ENCODE measurements at places on chromosomes 2 and 18.

- no peaks in the 10 kb centered on the region for H3K4me1 ChIP-seq
- DNase-seq, result peak; percentile 35
- no peaks in the 10 kb centered on the region for H3K36me3 ChIP-seq
- H3K27ac ChIP-seq, result no peak overlapping the region
- H3K4me3 ChIP-seq, result no peak overlapping the region
Observed at GRCh38 chr18:61635901-61636528, 256.8 kb downstream of the RNF152 start.

DNA sequence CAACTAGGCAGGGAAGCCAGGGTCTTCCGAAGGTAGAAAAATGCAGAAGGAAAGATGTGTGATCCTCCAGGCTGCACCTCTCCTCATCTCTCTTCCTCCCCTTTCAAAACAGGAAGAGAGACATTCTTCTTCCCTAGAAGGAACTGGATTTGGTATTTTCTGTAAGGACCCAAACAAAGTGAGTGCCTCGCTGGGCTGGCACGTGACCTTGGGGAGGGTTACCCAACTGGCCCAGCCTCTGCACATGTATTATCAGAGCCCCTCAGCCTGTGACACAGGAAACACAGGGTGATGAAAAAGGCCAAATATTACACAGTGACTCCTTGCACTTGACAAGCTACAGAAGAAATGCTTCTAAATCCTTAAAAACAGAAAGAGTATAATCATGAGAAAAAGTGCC, 2.3 kb downstream of the HJURP start:
- no peak overlapping the region for H3K27ac ChIP-seq
- H3K4me3 ChIP-seq, result no peak overlapping the region
- H3K36me3 ChIP-seq, result peaks cover 25% of the 10 kb centered on the region
- H3K4me1 ChIP-seq, result peaks cover 34% of the 10 kb centered on the region

DNA sequence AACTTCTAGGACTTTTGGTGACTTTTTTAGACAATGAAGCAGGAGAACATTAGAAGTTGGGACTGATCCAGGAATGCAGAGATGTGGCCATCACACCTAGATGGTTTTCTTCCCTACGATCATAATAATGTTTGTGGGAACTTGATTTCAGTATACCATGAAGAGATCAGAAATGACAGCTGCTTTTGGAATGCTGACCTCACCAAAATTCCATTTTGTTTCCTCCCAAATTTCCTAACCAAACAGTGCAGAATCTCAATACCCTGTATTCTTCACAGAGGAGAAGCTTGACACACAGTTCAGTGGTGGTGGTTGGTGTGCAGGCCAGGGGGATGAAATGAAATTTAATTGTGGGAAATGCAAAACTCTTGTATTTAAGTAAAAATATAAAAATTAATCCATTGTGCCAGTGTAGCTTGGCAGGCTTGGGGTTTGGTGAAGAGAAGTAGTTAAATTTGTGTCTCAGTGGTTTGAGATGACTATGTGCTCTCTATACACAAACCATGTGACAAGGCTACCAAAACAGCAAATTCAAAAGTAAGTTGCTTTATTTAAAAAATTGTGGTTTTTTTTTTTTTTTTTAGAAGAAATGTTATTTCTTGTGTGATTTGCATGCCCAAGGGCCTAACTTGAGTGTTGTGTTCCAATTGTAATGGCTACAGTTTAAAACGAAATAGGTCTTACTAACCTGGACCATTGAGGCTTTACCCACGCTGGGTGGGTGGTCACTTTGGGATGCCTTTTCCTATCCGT, 252.4 kb downstream of the LPIN1 start:
- no peak overlapping the region for H3K27ac ChIP-seq
- no peaks in the 10 kb centered on the region for H3K27me3 ChIP-seq
- no peaks in the 10 kb centered on the region for H3K36me3 ChIP-seq
- no peaks in the 10 kb centered on the region for H3K4me1 ChIP-seq

GRCh38 chr2:1865716-1866234, 121.5 kb upstream of the PXDN start:
- no peaks in the 10 kb centered on the region for H3K36me3 ChIP-seq
- no peaks in the 10 kb centered on the region for H3K27me3 ChIP-seq
- no peak overlapping the region for H3K27ac ChIP-seq
- H3K4me1 ChIP-seq, result no peaks in the 10 kb centered on the region
- no peak overlapping the region for H3K4me3 ChIP-seq
- DNase-seq, result no peak

DNA sequence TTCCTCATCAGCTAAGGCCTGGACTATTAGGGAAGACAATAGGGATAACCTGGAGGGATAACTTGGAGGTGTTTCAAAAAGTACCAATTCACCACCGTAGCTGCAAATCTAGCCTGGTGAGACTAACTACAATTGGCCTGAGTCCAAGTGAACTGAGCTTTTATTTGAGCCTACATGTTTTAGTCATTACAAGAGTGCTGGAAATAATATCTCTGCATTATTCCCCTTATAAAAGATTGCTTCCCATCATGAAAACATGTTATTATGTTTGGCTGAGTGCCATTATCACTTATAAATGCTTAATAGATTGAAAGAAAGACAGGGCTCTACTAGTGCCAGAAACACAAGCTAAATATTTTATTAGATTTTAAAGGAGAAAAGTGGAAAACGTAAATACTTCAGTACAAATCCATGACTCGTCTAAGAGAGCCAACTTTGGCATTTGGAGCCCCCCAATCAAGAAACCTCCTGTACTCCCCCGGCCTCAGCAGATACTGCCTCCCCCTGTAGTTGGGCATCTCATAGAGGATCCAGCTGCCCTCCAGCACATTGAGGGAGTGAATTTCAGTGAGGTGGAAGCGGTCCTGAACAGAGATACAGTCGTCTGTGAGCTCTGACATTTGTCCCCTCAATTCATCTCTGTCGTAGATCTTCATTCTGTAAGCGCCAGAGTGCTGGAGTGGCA, 3.6 kb downstream of the CRYGB start:
- H3K36me3 ChIP-seq, result no peaks in the 10 kb centered on the region
- H3K27me3 ChIP-seq, result no peaks in the 10 kb centered on the region
- no peak overlapping the region for H3K27ac ChIP-seq
- no peak for DNase-seq

- no peaks in the 10 kb centered on the region for H3K27me3 ChIP-seq
- H3K27ac ChIP-seq, result no peak overlapping the region
- H3K36me3 ChIP-seq, result no peaks in the 10 kb centered on the region
- H3K4me1 ChIP-seq, result no peaks in the 10 kb centered on the region
- DNase-seq, result no peak
Observed at GRCh38 chr2:84807063-84807485, 73.8 kb downstream of the TRABD2A start.

- no peak for DNase-seq
- H3K4me1 ChIP-seq, result no peaks in the 10 kb centered on the region
- no peak overlapping the region for H3K4me3 ChIP-seq
- H3K27me3 ChIP-seq, result no peaks in the 10 kb centered on the region
Observed at GRCh38 chr2:49753344-49753985, 599.1 kb upstream of the FSHR start.

DNA sequence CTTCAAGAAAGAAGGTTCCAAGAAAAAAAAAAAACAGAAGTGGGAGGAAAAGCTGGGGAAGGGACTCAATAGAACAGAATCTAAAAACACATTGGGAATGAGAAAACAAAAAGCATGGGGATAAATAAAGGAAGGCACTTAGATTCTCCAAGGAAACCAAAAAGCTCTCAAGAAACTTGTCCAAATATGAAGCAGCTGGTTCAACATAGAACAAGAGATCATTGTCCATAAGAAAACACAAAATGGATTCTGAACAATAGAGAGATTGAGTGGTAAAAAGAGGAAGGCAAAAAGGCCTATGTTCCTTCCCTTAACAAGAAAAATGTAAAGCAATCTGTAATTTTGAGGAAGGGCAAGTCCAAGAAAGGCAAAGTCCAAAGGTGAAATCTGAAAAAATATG, 32.9 kb upstream of the ALK start:
- H3K27ac ChIP-seq, result no peak overlapping the region
- H3K4me1 ChIP-seq, result no peaks in the 10 kb centered on the region
- H3K4me3 ChIP-seq, result no peak overlapping the region
- DNase-seq, result no peak
- H3K27me3 ChIP-seq, result no peaks in the 10 kb centered on the region
- H3K36me3 ChIP-seq, result no peaks in the 10 kb centered on the region

DNA sequence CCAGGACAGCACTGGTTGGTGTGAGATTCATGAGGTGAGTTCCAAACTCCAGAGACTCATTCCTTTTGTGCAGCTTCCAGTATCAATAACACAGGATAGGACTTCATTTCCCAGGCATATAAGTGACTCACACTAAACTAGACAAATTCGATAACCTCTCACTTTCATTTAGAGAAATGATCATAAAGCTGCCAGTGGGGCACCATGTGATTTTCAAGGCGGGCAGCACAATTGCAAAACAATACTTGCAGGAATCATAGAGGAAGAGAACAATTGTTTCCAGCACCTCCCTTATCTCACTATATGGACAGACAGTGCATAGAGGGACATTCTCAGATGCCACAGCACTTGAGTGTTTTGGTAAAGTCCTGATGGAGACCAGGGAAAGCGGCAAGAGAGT, 31.3 kb upstream of the DNAH7 start:
- no peak overlapping the region for H3K4me3 ChIP-seq
- H3K27ac ChIP-seq, result no peak overlapping the region
- DNase-seq, result no peak
- H3K36me3 ChIP-seq, result no peaks in the 10 kb centered on the region
- no peaks in the 10 kb centered on the region for H3K27me3 ChIP-seq

DNA sequence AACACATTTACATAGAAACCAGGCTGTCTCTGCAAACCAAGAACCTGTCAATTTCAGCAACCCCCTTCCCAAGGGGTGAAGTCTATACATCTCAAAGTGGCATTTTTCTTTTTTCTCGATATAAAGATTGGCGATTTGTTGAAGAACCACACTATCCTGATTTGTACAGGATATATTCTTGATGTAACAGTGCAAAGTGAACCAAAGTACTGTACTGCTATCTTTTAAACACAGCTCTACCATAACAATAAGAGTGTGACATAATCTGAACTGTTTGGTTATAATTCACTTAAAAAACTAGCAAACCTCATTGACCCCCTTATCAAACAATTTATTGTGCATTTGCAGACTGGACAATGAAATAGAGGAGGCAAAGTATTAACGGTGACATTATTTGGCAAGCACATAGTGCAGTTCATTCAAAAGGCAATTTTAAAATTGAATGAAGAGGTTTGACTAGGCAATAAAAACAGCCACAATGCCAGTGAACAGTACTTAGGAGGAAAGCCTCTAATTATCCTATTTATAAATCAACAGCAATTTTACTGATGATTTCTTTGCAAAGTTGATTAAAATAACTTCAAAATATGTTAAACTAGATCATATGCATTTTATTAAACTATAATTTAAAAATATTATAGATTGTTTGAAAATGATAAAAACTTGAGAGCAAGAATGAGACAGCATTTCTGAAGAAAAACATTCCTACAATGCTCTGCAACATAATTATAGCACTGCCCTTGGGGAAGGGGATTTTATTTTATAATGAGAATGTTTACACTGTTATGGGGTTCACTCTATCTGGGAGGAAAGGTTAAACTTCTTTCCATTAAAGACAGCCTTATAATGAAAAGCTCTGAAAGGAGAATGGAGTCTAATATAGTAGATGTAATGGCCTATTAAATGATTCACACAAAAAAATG, 440.9 kb downstream of the ZEB2 start:
- no peaks in the 10 kb centered on the region for H3K4me1 ChIP-seq
- no peaks in the 10 kb centered on the region for H3K27me3 ChIP-seq
- no peaks in the 10 kb centered on the region for H3K36me3 ChIP-seq
- DNase-seq, result no peak
- H3K4me3 ChIP-seq, result no peak overlapping the region

DNA sequence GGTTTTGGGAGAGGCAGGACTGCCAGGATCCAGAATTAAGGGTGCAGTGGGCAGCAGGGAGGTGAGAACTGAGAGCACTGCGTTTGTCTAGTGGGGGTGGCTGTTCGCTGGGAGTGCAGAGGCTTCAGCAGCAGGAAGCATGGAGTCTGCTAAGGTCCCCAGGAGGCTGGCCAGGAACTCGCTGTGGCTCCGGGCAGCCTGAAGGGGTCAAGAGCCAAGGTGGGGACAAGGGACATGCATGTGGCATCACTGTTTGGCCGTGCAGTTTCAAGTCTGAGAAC, 43.2 kb upstream of the SEMA4C start:
- H3K4me3 ChIP-seq, result no peak overlapping the region
- H3K27ac ChIP-seq, result no peak overlapping the region
- no peak for DNase-seq
- peaks cover 15% of the 10 kb centered on the region for H3K4me1 ChIP-seq

DNA sequence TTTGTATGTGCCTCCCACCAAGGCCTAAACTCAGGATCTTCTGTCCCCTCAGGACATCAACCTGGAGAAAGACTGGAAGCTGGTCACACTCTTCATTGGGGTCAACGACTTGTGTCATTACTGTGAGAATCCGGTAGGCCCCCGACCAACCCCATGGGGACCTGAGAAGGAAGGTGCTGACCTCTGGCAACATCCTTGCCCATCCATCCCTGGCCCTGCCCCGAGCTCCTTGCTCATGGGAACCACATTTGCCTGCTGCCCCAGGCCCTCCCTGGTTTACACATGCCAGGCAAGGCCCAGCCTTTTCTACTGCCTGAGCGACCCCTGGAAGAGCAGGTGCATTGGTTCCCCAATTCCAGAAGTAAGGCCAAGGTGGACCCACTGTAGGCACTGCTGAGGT, 125.3 kb upstream of the PPP1CB start:
- H3K27ac ChIP-seq, result no peak overlapping the region
- H3K4me1 ChIP-seq, result peaks cover 30% of the 10 kb centered on the region
- H3K4me3 ChIP-seq, result no peak overlapping the region
- no peaks in the 10 kb centered on the region for H3K27me3 ChIP-seq

DNA sequence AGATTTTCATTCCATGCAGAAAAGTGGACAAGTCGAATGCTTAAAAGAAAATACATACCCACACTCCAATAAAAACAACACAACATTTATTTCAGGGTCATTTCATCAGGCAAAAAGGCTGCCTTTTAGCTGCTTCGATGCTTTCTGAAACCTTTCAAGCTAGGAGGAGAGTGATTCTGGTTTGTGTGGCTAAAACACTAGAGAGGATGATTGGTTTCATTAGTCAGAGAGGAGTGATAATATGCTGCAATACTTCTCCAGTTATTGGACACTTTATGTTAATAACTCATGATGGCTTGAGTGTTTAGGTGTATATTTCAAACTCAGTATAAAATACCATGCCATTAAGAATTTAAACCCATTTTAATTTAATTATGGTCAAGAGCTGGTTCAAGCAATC, 614.0 kb downstream of the SLC4A3 start:
- H3K27ac ChIP-seq, result no peak overlapping the region
- H3K4me1 ChIP-seq, result no peaks in the 10 kb centered on the region
- no peak overlapping the region for H3K4me3 ChIP-seq
- H3K27me3 ChIP-seq, result no peaks in the 10 kb centered on the region
- H3K36me3 ChIP-seq, result no peaks in the 10 kb centered on the region
- DNase-seq, result no peak

GRCh38 chr2:164760179-164760578, 81.4 kb downstream of the COBLL1 start:
- no peaks in the 10 kb centered on the region for H3K27me3 ChIP-seq
- peaks cover 7% of the 10 kb centered on the region for H3K4me1 ChIP-seq
- no peak overlapping the region for H3K4me3 ChIP-seq
- no peaks in the 10 kb centered on the region for H3K36me3 ChIP-seq
- H3K27ac ChIP-seq, result no peak overlapping the region
